ENCODE measurements at places on chromosomes 11 and 22.

DNA sequence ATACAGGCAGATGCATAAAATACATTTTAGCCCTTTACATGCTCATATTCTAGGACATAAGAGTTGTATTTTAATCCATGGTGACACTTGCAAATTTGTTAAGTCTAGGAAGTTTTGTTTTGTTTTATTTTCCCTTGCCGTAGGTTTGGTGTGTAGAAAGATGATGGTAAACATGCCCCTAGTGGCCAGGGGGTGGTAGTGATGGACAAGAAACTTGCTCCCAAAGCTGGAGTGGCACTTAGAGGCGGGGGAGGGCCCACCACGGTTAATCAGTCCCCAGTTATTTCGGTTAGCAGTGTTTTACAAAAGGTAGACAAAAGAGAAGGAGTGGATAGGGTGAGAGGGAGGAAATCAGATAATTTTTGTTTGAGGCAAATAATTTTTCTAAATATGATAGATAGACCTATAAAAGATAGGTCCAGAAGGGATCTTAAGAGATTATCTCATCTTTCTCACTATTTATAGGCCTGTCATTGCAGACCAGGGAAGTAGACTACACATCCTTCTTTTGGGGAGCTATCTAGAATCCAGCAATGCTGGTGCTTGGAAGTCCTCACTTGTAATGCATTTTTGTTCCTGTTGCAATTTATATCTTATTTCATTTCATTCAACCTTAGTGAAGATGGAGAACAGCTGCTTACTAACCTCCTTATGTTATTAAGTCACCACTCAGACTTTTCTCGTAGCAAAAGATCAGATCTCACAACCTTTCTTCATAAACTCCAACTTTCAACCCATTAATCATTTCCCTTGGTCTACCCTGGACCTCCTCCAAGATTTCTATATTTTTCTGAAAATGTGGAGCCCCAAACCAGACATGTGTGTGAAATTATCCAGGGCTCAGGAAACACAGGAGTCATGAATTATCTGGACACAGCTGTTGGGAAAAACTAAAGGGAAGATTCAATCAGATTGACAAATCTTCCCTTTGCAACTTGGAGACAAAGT, 5.9 kb upstream of the BDNF start:
- DNase-seq = peak; percentile 25

DNA sequence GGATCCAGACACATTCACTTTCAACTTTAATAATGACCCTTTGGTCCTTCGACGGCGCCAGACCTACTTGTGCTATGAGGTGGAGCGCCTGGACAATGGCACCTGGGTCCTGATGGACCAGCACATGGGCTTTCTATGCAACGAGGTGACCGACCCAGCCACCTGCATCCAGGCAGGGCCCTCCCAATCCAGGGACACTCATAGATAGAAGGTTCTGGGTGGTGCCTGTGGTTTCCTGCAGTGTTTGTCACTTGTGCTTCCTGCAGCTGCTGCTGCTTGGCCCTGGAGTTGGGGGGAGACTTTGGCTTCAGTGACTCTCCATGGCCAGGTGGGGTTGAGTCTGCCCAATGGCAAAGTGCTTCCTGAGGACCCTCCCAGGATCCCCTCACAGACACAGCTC, 7.3 kb downstream of the APOBEC3B start:
- DNase-seq = no peak

DNA sequence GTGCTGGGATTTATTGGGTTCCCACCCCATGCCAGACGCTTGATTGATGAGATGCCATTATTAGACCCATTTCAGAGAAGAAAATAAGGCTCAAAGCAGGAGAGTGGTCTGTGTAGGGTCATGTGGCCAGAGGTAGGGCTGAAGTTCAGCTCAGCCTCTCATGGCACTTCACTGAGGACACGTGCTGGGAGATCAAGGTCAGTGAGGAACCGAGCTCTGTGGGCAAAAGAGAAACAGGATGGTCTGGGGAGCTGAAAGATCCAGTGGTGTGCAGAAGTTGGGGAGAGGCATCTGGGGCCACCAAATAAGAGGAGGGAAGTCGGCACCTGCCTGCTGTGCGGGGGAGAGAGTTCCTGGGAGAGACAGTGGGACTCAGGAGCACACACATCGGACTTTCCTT, 19.6 kb downstream of the RHOD start:
- no peak for DNase-seq

DNA sequence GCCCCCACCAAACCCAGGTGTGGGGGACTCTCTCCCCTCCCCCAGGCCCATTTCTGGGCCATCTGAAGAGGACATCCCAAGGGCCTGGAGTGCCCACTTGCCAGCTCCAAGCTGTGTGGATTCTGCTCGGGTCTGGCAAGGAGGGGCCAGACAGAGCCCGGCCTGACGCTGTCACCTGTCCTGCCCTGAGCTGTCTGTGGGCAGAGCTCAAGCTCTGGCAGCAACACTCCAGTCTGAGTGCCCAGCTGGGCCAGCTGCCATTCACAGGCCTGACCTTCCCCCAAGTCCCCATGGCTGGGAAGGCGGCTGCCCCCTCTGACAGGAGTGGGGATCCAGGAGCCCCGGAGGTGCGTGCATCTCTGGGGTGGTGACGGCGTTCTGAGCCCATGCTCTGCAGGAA, 6.2 kb upstream of the PIM3 start:
- DNase-seq = no peak

DNA sequence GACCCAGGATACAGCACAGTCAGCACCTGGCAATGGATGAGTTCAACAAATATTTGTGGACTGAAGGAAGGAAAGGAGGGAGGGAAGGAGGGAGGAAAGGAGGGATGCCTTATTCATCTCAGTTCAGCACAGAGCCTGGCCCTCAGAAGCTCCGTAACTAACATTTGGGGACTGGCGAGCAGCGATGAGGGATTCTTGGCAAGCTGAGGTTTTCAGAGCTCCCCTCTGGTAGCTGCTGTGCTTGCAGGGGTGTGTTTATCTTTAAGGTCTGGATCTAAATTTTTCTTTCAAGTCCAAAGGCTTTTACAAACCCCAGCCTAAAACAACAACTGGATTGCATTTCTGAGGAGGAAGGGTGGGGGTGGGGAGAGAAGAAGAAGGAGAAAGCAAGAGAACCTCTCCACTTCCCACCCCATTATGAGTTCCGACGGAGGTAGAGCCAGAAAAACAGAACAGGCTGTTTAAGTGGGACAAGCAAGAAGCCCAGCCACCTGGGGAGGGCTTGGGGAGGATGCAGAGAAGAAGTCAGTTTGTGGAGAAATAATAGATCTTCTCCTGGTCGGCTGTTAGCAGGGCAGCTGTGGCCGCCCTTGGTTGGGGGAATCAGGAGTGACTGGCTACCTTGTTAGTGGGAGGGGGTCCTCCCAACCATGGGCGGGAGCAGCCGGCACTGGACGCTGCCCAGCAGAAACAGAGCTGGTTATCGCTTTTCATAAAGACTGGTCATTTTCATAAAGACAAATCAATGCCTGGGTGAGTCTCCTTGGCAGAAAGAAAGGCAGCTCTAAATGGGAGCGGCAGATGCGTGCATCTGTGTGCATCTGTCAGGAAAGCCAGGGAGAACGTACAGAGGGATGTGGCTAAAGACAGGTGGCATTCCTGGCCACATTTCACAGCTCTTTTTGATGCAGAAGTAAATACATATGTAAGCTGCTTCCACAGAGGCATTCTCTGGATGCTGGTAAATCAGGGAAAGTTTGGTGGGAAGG, 78.0 kb downstream of the TSPAN18 start:
- DNase-seq = no peak

All from retina (tissue), 1 donor.